ENCODE measurements at places on chromosomes 12 and 14. TPM values are rescaled to one million over a fixed set of nuclear protein-coding genes. Genes with fewer than 3 reads are reported as not detected.

- DNase-seq: no peak
These were observed 17.7 kb upstream of the SLCO1B1 start for GRCh38 chr12:21113266-21113665.

- DNase-seq: no peak
These were observed 6.4 kb upstream of the ENDOU start for GRCh38 chr12:47731723-47732122.

- no peak for DNase-seq
These were observed 145.3 kb upstream of the DCN start for GRCh38 chr12:91327889-91328288.

DNA sequence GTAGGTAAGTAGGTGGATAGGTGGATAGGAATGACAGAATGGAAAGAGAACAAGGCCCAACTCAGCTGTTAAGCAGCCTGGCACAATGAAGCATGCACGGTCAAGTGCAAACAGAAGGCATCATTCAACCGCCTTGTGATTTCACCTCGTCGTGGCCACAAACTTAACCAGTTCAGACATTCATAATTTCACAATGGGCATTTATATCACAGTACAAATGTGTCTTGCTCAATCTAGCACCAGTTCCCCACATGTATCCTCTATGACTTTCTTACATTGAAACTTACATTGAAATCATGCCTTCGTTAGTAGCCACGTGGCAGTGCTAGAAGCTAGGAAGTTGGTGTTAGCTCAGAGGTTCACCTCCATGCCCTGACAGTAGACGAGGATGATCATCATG is 207.5 kb downstream of the ETV6 start:
- no peak for DNase-seq

GRCh38 chr14:104069541-104069940 is 16.0 kb upstream of the ASPG start:
- DNase-seq: no peak

DNA sequence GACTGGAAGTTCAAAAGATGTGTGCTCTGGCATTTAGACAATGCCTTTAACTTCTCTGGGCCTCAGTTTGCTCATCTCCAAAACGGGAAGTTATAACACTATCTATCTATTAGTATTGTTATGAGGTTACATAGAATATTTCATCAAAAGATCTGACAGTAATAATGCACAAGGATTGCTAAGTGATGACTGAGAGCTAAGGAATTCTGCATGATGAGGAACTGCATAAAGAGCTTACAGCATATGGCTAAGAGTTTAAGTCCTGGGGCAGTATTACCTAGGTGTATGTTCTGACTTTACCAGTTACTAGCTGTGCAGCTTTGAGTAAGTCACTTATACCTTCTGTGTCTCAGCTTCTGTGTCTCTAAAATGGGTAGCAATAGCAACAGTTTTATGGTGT is 160.1 kb upstream of the TMPO start:
- DNase-seq: no peak

RPS26 gene
- 28.5 TPM for total RNA-seq

BATF gene
- total RNA-seq: 2.3 TPM

IL31 gene
- total RNA-seq: not detected

All from left cardiac atrium (tissue), 4 donors.